ENCODE measurements at places on chromosomes 5 and 9. TPM values are rescaled to one million over a fixed set of nuclear protein-coding genes. Genes with fewer than 3 reads are reported as not detected.

The RGS7BP gene
- total RNA-seq, result not detected

The OBP2B gene
- total RNA-seq, result not detected

The SPATA31D4 gene
- total RNA-seq, result not detected

The SPINK5 gene
- not detected for total RNA-seq

The SEMA6A gene
- 0.10 TPM for total RNA-seq

The AK8 gene
- total RNA-seq, result not detected

The SLC12A2 gene
- 5.3 TPM for total RNA-seq

DNA sequence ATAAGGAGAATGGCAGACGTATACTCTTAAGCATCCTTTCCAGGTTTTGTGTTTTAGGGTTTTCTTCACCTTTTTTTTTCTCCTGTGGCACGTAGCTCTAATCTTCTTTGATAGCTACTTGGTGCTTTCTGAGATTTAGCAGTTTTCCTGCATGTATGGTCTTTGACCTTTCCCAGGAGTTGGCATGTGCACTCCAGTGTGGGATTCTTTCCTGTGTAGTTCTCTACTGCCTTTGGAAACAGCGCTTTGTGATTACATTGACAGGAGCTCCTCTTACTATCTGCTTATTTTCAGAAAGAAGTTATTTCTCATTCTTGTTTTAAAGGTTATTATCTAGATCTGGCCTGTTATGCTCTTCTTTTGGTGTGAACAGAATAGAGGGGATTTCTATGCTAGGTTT lies 65.5 kb downstream of the UNC13B start:
- DNase-seq, result no peak

DNA sequence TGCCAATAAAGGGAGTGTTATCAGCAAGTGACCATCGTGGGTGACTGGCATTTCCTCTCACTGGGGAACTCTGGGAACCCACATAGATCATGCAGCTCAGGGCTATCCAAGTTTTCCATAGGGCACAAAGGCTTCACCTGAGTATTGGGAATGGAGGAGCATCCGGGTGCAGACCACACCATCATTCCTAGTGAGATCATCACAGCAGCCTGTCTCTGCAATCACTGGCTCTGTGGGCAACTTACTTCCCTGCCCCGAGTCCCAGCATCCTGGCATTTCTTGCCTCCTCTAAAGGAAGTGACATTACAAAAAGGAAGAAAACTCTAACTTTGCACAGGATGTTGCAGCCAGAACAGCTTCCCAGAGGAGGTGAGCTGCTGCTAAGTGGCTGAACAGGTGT lies 80.6 kb upstream of the SHB start:
- DNase-seq, result no peak

DNA sequence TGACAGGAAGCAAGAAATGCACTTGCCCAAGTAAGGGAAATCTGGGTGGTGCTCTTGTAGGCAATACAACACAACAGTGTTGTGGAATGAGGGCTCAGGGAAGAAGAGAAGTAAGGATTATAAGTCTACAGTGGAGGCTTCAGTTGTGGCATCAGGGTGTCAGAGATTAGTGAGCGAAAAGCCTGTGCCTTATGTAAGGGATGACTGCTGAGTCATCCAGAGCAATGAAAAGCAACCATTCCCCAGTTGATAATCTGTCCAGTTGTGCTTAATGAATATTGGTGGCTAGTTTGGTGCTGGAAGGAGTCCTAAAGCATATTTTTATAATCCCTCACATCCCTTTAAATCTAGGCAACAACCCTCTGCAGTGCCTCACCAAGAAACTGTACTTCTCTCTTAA lies 42.0 kb downstream of the FBXO38 start:
- DNase-seq, result no peak

- no peak for DNase-seq
These were observed 127.1 kb downstream of the MYO10 start for GRCh38 chr5:16809010-16809394.

- DNase-seq, result no peak
These were observed 33.0 kb downstream of the TGFBI start for GRCh38 chr5:136061630-136062365.

DNA sequence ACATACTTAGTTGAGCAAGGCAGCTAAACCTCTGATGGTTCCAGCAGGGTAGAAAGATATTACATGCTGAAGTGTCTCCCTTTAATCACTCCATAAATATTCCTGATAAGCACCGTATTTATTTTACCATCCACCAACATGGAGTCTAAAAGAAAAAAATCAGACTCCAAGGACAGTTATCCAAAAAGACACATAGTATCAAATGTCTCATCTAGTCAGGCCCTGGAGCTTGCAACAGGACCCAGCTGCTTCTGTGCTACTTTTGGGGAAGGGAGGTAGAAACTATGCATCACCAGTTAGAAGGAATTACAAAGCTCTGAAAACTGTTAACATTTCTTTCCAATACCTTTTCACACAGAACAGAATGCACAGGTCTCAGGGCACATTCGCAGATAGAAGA lies 88.1 kb downstream of the S1PR3 start:
- no peak for DNase-seq

DNA sequence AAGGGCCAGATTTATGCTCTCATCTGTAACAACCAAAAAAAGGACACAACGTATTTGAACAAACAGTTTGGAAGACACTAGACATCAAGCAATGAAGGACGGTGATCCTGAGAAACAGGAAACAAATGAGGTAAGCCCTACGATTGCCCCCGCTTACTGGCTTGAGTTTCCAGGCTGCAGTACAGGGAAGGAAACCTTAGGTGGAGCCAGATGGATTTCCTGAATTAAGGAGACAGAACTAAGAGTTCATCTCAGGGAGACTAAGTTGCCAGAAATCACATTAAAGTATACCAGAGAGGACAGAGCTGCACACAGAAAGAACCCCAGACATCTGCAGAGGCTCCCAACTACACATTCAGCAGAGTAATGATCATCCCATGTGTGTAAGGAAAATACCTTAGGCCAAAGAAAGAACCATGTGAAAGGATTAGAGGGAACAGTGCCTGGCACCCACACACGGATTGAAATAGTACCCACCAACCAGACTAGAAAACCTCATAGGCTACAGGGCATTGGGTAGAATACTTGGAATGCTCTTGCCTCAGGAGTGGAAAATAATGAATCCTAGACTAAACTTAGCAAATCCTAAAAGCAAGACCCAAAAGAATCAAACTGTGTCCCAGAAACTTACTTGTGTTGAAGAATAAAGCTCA lies 99.3 kb upstream of the NIPBL start:
- DNase-seq, result no peak

DNA sequence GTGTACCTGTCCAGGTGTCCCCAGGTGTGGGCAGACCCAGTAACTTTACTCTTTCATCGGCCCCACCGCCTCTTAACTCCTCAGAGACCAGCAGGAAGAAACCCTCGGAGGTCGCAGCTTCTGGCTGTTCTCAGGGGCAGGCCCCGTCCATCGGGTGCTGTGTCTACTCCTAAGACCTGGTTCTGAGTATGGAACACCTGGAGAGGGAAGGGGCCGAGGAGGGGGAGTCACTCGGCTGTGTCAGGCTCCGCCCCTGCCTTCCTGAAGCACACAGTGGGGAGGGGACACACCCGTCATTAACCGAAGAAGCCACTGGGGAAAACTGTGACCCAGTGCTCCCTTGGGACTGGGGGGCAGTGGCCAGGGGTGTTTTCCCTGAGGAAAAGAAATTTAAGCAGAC lies 22.3 kb downstream of the NTNG2 start:
- DNase-seq, result no peak

- no peak for DNase-seq
These were observed 179.1 kb downstream of the GOLPH3 start for GRCh38 chr5:31995006-31995405.

DNA sequence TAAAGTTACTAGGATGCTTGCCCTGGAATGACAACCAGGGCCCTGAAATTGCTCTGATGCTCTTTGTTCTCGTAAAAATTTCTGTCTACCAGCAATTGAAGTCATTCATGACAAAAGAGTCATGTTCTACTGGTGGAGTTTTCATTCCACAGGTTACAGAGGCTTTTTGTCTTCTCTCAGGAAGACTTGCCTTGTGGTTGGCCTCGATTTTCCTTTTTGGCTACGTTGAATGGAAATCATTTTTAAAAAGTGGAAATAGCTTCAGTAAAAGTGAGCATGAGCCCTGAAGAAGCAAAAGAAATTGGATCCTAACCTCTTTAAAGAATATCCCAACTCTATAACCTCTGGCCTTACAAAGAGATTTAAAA lies 255.2 kb downstream of the AOPEP start:
- no peak for DNase-seq

DNA sequence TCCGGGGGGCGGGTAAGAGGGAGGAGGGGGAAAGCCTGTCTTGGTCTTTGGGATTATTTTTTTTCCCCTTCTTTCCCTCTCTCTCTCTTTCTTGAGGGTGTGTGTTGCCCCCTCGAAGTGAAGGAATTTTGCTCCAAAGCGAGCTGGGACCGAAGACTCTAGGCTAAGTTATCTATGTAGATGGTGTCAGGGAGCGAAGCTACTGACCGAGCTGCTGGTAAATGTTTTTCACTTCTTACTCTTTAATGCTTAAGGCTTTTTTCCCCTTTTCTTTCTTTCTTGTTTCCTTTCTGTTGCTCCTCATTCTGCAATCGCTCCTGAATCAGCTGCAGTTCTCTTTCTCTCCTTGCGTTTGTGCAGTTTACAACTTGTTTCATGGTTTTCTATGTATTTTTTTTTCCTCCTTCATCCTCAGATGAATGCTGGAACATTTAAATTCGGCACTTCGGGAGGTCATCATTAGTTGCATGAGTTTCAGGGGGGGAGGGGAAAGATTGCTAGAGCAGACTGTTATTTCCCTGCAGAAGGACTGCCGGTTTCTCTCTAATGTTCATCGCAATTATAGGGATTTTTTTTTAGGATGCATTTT lies 1312.0 kb upstream of the WWC1 start:
- DNase-seq, result no peak

DNA sequence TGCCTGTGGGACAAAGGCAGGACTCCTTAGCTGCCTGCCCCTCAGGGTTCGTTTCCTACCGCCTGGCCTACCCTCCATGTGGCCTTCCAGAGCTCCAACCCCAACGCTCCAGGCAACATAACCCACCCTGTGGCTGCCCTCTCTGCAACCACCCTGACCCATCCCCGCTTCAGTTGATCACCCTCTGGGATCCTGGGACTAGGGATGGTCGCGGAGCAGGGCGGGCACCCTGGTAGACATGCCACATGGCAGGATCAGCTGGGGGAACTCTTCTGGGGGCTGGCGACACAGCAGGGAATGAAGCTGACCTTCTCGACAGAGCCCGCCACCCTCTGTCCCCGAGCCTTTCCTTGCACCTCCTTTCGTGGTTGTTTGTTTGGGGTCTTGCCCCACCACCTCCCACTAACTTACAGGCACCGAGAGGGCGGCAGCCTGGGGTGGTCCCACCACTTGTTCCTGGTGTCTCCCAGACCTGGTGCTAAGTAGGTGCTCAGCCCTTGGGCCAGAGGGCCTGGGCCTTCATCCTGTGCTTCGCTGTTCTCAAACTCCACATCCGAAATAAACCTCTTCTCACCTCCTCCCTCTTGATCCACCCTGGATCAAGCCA lies 243.1 kb downstream of the PBX3 start:
- no peak for DNase-seq

DNA sequence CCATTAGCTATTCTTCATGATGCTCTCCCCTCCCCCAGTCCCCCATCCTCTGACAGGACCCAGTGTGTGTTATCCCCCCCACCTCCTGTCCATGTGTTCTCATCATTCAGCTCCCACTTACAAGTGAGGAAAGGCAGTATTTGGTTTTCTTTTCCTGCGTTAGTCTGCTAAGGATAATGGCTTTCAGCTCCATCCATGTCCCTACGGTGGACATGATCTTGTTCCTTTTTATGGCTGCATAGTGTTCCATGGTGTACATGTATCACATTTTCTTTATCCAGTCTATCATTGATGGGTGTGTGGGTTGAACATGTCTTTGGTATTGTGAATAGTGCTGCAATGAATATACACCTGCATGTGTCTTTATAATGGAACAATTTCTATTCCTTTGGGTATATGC lies 101.3 kb upstream of the ICE1 start:
- no peak for DNase-seq

DNA sequence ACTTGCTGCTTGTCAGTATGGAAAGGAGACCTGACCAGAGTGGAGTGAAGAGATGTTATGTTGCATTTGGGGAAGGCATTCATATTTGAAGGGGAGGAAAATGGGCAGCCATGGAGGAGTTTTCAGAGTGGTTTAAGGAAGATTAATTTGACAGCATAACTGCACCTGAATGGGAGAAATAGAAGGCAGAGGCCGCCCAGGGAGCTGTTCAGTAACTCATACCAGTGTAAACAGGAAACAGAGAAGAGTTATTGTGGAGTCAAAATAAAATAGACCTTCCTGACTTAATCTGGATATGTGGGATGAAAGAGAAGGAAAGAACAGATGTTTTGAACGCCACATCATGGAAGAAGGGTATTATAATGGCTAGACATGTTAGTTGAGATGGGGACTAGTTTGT lies 13.4 kb downstream of the SLC44A1 start:
- no peak for DNase-seq

DNA sequence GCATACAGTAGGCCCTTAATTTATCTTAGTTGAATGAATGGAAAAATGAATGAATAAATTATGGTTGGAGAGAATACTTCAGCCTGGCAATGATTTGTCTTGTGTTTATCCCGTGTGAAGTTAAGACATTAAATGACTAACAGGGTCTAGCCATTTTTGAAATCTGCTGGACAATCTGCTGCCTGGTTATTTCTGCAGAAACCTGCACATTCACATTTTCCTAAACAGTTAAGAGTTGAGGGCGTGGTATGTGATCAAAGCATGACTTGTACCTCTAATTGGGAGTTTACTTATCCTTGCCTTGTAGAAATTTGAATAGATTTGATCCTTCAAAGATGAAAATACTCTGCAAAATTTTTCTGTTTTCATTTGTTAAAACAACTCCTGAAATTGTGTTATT lies 34.6 kb upstream of the NDFIP1 start:
- no peak for DNase-seq

Data from activated naive CD4-positive, alpha-beta T cell treated with anti-CD3 and anti-CD28 coated beads for 36 hours (primary cell).